SK-N-SH (cell line): ENCODE measurements at places on chromosomes 1 and 21. TPM values are rescaled to one million over a fixed set of nuclear protein-coding genes. Genes with fewer than 3 reads are reported as not detected.

HCRTR1 gene
- polyA plus RNA-seq = 0.03 TPM in 1 of 2 replicates, not detected in the other

HENMT1 gene
- polyA plus RNA-seq = 0.03 TPM in 2 replicates

THEM5 gene
- not detected in 2 replicates for polyA plus RNA-seq

GJB5 gene
- not detected in 2 replicates for polyA plus RNA-seq

CCDC185 gene
- not detected in 2 replicates for polyA plus RNA-seq

LRRC38 gene
- 0.02 TPM in 1 of 2 replicates, not detected in the other for polyA plus RNA-seq

GRCh38 chr1:114729782-114730181 is 13.2 kb upstream of the NRAS start:
- no peaks in the 10 kb centered on the region for H3K4me1 ChIP-seq
- peaks cover 93% of the 10 kb centered on the region for H3K36me3 ChIP-seq
- no peak for DNase-seq
- H3K27ac ChIP-seq = no peak overlapping the region
- no peaks in the 10 kb centered on the region for H3K27me3 ChIP-seq
- H3K4me3 ChIP-seq = no peak overlapping the region

GRCh38 chr1:166843769-166844596 is 4.7 kb downstream of the POGK start:
- H3K4me3 ChIP-seq = no peak overlapping the region
- peaks cover 82% of the 10 kb centered on the region for H3K36me3 ChIP-seq

DNA sequence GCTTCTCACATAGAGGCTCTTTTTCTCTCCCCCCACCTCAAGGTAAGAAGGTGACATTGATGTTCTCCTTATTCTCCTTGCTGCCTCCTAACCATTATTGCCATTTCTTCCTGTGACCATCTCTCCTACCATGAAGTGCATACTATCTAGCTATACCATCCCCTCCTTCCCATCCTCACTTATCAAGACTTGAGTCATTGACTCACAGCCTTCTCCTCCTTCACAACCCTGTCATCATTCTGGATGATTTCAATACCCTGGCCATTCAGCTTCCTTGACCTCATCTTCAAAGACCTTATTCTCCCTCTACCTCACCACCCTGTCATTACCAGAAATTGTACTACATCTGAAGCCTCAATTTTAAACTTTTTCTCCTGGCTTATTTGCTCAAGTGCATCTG is 10.9 kb upstream of the HIPK1 start:
- no peaks in the 10 kb centered on the region for H3K36me3 ChIP-seq
- H3K27me3 ChIP-seq = no peaks in the 10 kb centered on the region
- no peak overlapping the region for H3K4me3 ChIP-seq

GRCh38 chr1:3066250-3066711 is 2.7 kb upstream of the PRDM16 start:
- no peak overlapping the region for H3K4me3 ChIP-seq
- H3K27ac ChIP-seq = no peak overlapping the region
- peaks cover 53% of the 10 kb centered on the region for H3K27me3 ChIP-seq
- H3K4me1 ChIP-seq = no peaks in the 10 kb centered on the region

DNA sequence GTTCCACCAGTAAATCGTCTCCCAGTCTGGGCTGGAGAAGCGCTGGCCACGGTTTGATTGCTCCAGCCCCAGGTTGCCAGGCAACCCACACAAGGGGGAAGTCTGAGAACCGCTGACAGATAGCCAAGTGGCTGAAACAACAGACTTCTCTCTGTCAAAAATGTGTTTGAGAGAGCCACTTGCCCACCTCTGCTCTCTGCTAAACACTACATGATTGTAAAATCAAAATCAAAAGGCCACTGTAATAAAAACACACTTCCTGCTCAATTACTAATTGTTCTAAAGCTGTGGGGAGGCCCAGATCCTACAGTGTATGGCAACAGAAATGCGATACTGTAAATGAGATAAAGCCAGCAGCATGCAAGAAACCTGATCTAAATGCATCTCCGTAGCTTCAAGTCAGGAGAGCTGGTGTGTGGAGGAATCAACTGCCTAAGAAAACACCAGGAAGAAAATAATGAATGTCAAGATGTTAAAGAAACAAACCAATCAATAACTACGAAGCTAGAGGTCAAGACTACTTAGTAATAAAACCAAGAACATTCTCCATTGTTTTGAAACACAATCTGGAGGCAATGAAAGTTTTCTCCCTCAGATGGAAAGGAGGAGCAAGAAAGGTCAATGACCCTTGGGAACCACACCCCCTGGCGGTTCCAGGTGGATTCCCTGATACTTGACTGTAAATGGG is 121.2 kb downstream of the SLC45A1 start:
- no peaks in the 10 kb centered on the region for H3K36me3 ChIP-seq
- peak; percentile 83 for DNase-seq
- H3K27ac ChIP-seq = peak overlapping the region; percentile 68
- H3K27me3 ChIP-seq = no peaks in the 10 kb centered on the region

DNA sequence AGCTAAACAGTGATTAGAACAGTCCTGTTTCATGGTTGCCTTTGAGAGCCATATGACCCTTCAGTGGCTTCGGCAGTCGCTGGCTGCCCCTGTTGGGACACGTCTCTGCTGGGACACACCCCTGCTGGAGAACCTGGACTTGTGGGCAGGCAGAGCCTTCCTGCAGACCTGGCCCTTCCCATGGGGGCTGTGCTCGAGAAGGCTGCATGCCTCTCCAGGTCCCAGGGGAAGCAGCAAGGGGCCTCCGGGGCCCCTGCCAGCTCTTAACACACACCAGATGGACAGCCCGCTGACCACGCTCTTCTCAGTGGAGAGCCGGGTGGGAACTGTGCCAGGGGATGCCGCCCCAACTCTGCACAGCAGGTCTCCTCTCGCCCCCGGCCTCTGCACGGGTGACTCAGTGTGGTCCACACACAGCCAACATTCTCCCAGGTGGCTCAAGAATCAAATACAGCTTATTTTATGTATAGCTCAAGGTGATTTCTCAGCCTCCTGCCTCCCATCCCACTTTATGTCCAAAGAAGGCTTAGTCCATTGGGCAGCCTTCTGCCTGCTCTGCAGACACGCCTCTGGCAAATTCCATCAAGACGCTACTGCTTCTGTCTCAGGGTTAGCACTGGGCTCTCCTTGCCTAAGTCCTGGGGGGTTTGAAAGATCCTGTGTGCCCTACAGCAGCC is 450.8 kb downstream of the KIF26B start:
- peak; percentile 91 for DNase-seq
- peak overlapping the region; percentile 71 for H3K27ac ChIP-seq
- no peaks in the 10 kb centered on the region for H3K36me3 ChIP-seq
- H3K27me3 ChIP-seq = no peaks in the 10 kb centered on the region

DNA sequence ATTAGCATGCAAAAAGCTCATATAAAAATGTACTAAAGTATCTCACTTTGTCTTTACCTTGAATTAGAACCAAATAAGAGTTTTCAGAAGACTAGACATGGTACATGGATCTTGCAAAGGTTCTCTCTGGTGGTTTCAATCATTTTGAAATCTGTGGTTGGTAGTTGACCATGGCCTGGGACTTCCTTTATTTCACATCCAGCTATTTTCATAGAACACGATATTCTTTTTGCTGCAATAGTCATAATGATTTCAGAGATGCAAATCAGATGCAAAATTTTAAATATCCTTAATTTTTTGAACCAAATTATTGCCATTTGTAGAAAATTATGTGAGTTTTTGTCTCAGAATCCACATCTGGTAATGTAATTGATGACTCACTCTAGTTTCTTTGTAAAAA is 375.1 kb upstream of the ZP4 start:
- no peak overlapping the region for H3K27ac ChIP-seq
- no peaks in the 10 kb centered on the region for H3K4me1 ChIP-seq
- no peaks in the 10 kb centered on the region for H3K36me3 ChIP-seq
- H3K4me3 ChIP-seq = no peak overlapping the region
- H3K27me3 ChIP-seq = no peaks in the 10 kb centered on the region

DNA sequence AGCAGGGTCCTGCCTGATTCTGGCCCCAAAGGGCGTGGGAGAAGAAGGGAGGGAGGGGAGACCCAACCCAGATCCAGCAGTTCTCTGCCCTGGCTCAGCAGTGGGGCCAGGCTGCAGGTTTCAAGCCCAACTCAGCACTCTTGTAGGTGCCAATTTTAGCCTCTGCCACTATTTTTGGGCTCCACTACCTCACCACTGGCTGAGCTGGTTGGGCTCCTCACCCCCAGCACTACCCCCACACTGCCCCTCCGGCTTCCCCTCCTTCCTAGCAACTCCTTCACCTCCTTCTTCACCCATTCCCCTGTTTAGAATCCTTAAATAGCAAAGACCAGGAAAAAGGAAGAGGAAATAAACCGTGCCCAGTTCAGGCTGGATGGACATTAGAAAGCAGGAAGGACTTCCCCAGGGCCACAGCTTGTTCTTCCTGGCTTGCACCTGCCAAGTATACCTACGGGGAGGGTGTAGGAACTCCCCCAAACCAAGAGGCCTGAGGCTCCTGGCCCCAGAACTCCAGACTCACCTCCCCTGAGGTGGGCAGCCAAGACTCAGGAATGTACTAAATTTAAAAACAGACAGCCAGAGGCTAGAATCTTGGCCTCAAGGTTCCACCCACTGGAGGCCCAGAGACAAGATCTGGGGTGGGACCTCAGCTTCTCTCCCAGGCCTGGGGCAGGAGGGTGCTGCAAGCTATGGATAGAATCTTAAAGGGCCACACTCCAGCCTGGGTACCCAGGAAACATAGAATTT is 1.4 kb upstream of the ARHGEF2 start:
- DNase-seq = no peak
- no peaks in the 10 kb centered on the region for H3K36me3 ChIP-seq
- H3K27me3 ChIP-seq = no peaks in the 10 kb centered on the region
- H3K4me1 ChIP-seq = peaks cover 58% of the 10 kb centered on the region

DNA sequence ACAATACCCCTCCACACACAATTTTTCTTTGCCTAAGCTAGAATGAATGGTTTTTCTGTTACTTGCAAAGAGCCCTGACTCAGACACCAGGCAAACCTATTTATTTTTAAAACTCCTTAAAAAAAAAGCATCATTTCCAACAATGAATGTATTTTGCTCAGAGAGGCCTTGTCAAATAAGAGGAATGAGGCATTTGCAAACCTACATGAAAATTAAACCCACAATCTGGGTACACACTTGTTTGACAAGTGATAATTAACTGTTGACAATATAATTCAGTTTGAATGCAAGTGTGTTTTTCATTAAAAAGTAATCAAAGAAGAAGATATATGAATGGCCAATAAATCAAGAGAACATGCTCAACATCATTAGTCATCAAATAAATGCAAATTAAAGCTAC is 339.5 kb downstream of the PTPRU start:
- H3K27me3 ChIP-seq = no peaks in the 10 kb centered on the region
- H3K27ac ChIP-seq = no peak overlapping the region
- no peak for DNase-seq
- H3K4me1 ChIP-seq = no peaks in the 10 kb centered on the region
- H3K36me3 ChIP-seq = no peaks in the 10 kb centered on the region

- H3K27ac ChIP-seq = no peak overlapping the region
- H3K4me1 ChIP-seq = no peaks in the 10 kb centered on the region; the same call in 1 of the 2 replicates
- no peak for DNase-seq
- H3K27me3 ChIP-seq = no peaks in the 10 kb centered on the region
- H3K36me3 ChIP-seq = peaks cover 14% of the 10 kb centered on the region; the same call in 1 of the 2 replicates
These were observed 10.1 kb downstream of the KDM1A start for GRCh38 chr1:23029337-23029736.

GRCh38 chr1:196669051-196669450 is 17.2 kb downstream of the CFH start:
- H3K4me1 ChIP-seq = no peaks in the 10 kb centered on the region
- no peak overlapping the region for H3K4me3 ChIP-seq
- no peaks in the 10 kb centered on the region for H3K36me3 ChIP-seq
- no peaks in the 10 kb centered on the region for H3K27me3 ChIP-seq

DNA sequence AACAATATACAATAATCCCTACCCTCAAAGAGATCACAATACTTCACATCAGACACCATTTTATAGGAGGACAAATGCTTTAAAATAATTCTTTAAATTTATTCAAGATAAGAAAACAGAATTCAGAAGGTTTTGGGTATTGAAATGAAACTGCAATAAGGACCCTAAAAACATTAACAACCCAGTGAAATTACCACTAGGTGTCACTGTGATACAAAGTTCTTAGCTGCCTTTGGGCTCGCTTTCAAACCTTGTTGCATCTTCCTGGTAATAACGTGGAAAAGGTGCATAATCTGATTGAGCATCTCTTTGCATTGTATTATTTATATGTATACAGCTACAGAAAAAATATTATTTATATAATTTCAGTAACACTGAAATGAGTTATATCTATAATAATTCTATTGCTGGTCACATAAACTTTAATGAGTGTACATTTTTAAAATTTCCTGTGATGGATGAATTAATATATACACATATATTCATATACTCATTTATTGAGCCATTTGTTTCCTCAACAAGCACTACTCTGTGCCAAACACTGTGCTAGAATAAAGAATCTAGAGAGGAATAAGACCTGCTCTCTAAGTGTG is 185.2 kb downstream of the FAF1 start:
- no peak overlapping the region for H3K27ac ChIP-seq
- no peaks in the 10 kb centered on the region for H3K27me3 ChIP-seq
- no peaks in the 10 kb centered on the region for H3K4me1 ChIP-seq
- H3K36me3 ChIP-seq = peaks cover 9% of the 10 kb centered on the region
- DNase-seq = peak; percentile 55

GRCh38 chr1:226497276-226497833 is 51.2 kb upstream of the STUM start:
- DNase-seq = no peak
- H3K36me3 ChIP-seq = no peaks in the 10 kb centered on the region
- no peaks in the 10 kb centered on the region for H3K4me1 ChIP-seq
- H3K4me3 ChIP-seq = no peak overlapping the region
- H3K27ac ChIP-seq = no peak overlapping the region
- no peaks in the 10 kb centered on the region; the same call in 1 of the 2 replicates for H3K27me3 ChIP-seq

- H3K36me3 ChIP-seq = no peaks in the 10 kb centered on the region
- no peak overlapping the region for H3K4me3 ChIP-seq
- no peak overlapping the region for H3K27ac ChIP-seq
- H3K4me1 ChIP-seq = no peaks in the 10 kb centered on the region
- no peaks in the 10 kb centered on the region for H3K27me3 ChIP-seq
These were observed 25.3 kb upstream of the LRRC8B start for GRCh38 chr1:89499320-89499719.

DNA sequence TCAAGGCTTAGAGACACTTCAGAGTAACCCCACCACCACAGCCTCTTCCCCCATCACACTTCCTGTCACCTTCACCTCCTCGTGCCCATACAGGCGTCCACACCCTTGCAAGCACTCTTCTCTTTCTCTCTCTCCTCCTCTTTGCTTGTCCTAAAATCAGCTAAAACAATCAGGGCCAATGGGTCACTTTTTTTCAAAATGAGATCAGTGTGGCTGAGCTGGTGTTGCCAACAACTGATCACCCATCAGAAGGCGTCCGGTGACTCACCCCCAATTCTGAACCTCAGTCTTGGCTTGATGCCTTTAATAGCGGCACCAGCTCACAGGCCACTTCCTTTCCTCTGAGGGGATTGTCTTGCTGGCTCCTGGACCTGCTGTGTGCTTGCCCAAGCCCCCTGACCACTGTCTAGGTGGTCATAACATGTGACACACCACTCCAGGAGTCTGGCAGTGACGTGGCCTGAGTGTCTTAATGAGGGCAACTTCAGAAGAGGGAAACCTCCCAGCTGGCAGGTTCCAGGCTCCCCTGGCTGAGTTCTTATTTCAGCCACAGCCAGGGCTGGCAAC is 1.6 kb downstream of the DRAXIN start:
- H3K36me3 ChIP-seq = no peaks in the 10 kb centered on the region
- H3K4me1 ChIP-seq = peaks cover 6% of the 10 kb centered on the region; the same call in 1 of the 2 replicates
- H3K27ac ChIP-seq = peak overlapping the region; percentile 13; the same call in 1 of the 2 replicates
- no peak overlapping the region for H3K4me3 ChIP-seq

- H3K36me3 ChIP-seq = no peaks in the 10 kb centered on the region
- peak overlapping the region; percentile 66; the same call in 1 of the 2 replicates for H3K27ac ChIP-seq
- H3K4me1 ChIP-seq = peaks cover 3% of the 10 kb centered on the region; the same call in 1 of the 2 replicates
These were observed 111.4 kb downstream of the TOMM20 start for GRCh38 chr1:235017191-235017590.
